Skeletal muscle cell (primary cell): ENCODE measurements at places on chromosomes 7 and 10.

GRCh38 chr7:29808075-29808801 lies 1.9 kb downstream of the WIPF3 start:
- no peak for DNase-seq

DNA sequence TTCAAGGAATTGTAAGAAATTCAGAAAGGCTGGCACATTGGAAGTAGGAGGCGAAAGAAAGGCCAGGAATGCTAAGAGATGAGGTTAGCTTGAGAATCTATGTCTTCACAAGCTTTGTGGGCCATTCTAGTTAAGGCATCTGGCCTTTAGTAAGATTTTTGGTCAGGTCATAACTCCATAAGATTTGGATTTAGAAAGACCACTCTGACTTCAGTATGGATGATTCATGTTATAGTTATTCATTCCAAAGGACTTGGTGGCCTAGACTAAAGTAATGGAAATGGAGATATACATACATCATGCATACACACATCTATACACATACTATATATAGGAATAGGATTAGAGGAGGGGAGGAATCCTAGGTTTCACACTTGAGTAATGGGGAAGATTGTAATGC lies 77.5 kb downstream of the SEPTIN7 start:
- DNase-seq = no peak

- DNase-seq = no peak
Observed at GRCh38 chr7:116240024-116240668, 29.8 kb downstream of the TES start.

GRCh38 chr10:123966896-123967231 lies 75.3 kb upstream of the CPXM2 start:
- no peak for DNase-seq

DNA sequence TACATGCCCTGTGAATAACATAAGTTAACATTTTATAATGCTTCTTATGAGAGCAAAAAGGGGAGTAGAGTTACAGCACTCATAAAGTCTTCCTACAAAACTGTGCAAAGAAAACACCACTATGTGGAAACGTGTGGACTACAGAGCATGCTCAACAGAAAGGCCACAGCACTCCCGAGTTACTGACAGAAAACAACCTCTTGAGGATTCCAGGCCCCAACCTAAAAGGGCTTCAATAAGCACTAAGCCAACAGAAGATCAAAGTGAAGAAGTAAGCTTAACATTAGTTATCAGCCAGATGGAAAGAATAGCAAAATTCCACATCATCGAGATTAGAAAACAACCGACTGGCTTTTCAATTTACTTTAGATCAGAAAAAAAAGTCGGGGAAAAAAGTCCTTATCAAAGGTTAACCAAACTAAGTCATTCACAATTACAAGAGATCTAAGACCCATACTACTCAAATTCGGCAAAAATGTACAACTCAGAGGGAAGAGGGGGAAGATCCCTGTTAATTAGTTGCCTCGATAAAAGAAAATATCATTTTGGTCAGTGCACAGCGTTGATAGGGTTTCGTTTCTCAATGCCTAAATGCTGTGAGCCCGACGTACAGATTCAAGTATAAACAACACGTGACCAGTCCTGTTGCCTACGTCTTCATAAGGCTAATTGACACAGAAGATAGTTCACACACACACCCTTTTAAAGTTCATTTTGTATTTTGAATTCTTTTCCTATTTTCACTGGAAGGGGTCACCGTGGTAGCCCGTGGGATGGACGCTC lies 1.4 kb downstream of the KBTBD2 start:
- no peak for DNase-seq

- DNase-seq = no peak
Observed at GRCh38 chr10:107918171-107918570, 753.7 kb upstream of the SORCS1 start.

DNA sequence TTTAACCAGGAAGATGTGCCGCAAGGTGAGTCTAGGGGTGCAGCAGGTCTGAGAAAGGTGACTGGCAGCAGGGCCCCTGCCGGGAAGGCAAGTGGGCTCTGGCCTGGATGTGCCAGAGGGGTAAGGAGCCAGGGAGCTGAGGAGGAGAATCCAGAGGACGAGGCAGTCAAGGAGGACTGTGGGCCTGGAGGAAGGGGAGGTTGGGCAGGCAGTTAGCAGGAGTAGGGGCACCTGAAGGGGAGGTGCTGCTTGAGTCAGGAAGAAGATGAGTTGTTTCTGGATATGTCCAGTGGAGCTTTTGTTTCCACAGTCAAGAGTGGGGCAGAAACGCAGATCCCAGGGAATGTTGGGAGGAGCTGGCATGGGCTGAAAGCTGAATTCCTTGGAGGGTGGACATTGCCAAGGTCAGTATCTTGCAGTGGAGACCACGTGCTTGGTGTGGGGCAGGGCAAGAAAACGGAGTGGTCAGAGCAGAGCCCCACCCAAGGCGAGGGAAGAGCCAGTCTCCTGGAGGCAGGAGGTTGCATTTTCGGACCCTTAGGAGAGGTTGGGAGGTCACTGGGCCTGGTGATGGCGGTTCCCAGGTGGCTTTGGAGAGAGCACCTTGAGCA lies 34.0 kb downstream of the MINDY4 start:
- no peak for DNase-seq

DNA sequence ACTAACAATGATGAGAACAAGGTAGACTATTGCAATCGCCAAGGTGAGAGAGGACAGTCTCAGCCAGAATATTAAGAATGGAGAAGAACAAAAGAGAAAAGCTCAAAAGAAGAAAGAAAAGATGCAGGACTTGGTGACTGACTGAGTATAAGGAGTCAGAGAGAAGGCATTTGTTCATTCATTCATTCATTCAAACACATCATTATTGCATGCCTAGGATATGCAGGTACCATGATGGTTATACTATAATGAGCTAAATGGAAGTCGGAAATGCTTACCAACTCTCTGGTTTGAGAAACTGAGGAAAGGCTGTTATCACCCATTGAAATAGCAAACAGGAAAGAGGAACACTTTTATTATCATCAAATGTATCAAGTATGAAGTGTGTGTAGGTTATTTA lies 180.7 kb downstream of the IMMP2L start:
- no peak for DNase-seq

DNA sequence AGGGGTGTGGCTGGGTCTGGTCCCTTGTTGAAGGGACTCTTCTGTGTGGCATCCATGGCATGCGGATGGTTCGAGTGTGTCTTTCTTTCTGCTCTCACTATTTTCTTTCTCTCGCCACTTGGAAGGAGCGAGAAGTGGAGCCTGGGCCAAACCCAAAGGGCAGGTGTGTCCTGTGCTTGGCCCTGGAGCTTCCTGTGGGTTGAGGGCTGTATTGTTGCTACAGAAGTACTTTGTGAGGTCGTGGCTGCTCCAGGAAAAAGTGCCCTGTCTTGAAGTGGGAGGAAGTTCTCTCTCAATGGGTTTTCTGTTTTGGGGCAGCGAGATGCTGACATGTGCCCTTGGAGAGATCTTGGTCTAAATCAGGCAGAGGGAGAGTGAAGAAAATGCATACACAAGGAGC lies 72.0 kb downstream of the DOCK1 start:
- no peak for DNase-seq

- DNase-seq = peak; percentile 15
Observed at GRCh38 chr10:100341953-100342626, 4.9 kb upstream of the SCD start.

- DNase-seq = peak; percentile 32
Observed at GRCh38 chr7:137878333-137878961, 31.7 kb upstream of the DGKI start.

GRCh38 chr10:91474009-91474408 lies 63.9 kb downstream of the HECTD2 start:
- DNase-seq = no peak

DNA sequence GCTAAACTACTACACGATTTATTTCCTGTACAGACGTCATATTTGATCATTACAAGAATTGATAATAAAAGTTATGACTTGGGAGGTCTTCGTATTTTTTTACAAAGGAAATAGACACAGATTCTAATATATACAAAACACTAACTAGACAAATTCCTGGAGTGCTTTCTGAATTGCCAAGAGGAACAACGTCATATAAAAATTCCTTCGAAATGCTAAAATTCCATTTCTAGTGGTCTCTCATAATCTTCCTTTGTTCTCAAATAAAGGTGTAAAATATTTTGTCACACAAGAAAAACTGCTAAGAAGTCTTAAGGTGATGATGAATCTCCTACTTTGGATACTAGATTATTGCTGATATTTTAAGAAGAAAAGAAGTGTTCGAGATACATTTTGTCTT lies 85.4 kb downstream of the CDK6 start:
- no peak for DNase-seq

GRCh38 chr7:14376711-14377110 lies 387.2 kb upstream of the ETV1 start:
- no peak for DNase-seq

DNA sequence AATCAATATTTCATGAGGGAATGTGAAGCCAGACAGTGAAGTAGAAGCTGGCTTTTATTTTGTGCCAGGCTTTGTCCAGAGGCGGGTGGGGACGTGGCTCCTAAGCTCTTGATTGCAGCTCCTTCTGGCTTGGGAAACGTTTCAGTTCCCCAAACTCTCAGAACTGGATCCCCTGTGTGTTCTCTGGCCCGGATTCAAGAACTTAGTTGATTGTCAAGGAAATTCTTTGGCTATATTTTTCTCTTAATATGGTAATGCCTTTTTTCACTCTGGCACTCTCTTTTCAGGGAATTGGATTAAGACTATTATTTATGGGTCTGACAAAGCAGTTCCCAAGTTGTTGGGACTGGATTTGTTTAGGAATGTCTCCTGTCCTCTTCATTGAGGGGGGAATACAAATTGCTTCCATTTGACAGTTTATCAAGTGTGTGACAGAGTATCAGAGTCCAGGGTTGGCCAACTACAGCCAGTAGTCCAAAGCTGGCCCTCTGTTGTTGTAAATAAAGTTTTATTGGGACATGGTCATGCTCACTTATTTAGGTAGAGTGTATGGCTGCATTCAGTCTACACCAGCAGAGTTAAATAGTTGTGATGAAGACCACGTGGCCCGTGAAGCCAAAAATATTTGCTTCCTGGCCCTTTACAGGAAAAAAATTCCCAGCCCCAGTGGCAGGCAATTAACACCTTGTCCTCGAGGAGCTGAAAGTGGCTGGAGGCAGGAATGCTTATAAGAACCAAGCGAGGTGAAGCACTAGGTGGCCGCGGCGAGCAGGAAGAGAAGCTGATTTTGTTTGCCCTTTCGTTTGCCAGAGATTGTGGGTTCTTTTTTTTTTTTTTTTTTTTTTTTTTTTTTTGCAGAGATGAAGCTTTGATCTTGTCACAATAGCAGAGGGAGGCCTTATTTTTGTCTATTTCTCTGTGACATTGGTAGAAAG lies 34.3 kb downstream of the HTRA1 start:
- DNase-seq = peak; percentile 78

DNA sequence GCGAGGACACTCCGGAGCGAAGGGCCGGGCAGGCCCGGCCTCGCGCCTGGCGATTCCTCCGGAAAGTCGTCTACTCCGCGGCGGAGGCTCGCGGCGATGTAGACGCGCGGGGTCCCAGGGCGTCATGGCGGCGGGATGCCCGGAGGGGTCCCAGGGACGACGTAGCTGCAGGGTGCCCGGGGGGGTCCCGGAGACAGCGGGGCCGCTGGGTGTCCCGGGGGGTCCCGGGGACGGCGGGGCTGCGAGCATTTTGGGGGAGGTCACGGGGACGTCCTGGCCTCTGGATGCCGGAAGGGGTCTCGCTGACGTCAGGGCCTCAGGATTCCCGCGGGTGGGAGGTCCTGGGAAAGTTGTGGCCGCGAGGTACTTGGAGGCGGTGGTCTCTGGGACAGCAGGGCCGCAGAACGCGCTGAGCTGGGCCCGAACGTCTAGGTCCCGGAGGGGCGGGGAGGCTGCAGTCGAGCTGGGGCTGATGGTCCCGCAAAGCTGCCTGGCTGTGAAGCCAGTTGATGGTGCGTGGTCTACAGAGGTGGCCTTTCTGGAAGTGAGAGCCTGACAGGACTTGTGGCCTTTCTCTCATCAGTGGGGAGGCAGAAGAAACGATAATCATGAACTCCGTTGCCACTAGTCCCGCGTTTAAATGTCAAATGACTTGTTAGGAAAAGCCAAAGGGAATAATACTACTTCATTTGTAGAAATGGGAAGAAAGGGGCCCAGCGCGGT lies 637 bp downstream of the HSPA14 start:
- DNase-seq = no peak

DNA sequence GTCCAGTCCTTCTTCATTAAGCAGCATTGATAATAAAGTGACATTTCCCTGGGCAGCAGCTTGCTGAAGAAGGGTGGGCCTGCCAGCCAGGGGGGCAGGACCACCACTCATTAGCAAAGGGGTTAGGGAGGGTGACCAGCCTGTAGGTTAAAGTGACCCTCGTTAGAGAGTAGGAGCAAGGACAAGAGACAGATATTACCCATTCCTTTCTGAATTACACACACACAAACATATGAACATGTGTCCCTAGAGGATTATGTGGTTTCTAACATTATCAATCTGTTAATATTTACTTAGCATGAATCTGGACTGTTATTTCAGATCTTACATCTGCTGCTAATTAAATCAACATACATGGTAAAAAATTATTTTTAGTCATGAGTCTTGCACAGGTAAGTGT lies 88.9 kb downstream of the CTTNBP2 start:
- no peak for DNase-seq

- no peak for DNase-seq
Observed at GRCh38 chr7:156473476-156474240, 166.9 kb upstream of the RNF32 start.

DNA sequence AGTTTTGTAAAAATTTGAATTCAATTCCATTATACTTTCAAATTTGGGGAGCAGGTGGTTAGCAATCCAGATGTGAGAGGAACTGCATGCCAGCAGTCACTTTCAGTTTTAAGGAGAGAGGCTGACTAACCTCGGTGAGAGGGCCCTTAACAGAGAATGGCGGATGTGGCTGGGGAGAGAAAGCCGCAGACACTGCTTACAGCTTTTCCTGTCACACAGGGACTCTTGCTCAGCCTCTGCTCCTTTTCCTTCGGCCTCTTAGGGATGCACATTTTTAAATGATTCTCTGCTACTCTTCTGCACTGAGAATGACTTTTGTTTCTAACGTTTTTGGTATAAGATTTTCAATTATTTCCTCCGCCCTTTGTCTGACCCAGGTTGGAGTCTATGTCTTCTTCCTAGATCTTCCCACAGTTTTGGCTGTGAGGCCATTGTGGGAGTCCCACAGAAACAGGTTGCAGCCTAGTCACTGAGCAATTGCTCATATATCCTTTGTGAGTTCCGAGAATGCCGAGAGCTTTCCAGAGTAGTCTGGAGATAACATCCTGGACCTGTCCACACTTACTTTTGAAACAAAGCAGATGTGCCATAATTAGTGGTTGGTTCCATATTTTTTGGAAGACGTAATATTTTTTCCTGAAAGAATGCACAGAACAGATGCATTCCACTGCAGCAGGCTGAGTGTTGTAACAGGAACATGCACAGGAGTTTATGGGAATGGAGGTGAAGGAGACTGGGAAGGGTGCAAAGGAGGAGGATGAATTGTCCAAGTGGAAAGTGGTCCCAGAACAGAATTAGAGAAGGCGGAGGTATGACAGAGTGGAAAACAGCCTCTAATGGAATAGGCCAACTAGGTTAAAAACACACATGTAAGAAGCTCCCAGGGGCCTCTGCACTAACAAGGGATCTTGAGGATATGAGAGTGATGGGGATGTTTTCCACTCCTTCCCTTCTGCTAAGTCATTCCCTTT lies 168.0 kb upstream of the ZNF32 start:
- DNase-seq = peak; percentile 77

GRCh38 chr7:40015790-40016296 lies 65.8 kb downstream of the CDK13 start:
- DNase-seq = no peak
